ENCODE measurements at places on chromosomes 2 and 18.
A peak's percentile ranks its signal among the peaks of the same experiment; 100 is the strongest.

- no peak for DNase-seq
These were observed 359.1 kb upstream of the SPRED2 start for GRCh38 chr2:65791404-65791975.

- DNase-seq = no peak
These were observed 407.9 kb downstream of the HRH4 start for GRCh38 chr18:24868311-24868710.

- DNase-seq = no peak
These were observed 29.8 kb downstream of the TMEM87B start for GRCh38 chr2:112084689-112085374.

- DNase-seq = no peak
These were observed 23.9 kb downstream of the RBKS start for GRCh38 chr2:27866237-27866636.

- DNase-seq = peak; percentile 56
These were observed 272.6 kb upstream of the ERBB4 start for GRCh38 chr2:212811036-212811805.

DNA sequence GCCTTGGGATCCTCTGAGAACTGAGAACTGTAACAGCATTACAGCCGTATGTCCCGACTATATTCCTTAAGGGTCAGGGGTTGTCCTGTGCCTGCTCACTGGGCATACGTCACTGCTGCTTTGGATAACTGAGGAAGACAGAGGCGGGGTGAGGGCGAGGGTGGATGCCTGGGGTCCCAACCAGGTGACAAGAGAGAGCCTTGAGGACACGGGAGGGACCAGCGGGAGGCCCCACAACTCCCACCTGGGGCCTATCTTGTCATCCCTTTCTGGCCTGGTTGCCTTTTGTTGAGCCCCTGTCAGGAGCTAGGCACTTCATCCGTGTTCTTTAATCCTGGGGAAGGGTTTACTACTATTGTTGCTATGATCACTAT lies 28.8 kb downstream of the INPP5D start:
- DNase-seq = no peak

DNA sequence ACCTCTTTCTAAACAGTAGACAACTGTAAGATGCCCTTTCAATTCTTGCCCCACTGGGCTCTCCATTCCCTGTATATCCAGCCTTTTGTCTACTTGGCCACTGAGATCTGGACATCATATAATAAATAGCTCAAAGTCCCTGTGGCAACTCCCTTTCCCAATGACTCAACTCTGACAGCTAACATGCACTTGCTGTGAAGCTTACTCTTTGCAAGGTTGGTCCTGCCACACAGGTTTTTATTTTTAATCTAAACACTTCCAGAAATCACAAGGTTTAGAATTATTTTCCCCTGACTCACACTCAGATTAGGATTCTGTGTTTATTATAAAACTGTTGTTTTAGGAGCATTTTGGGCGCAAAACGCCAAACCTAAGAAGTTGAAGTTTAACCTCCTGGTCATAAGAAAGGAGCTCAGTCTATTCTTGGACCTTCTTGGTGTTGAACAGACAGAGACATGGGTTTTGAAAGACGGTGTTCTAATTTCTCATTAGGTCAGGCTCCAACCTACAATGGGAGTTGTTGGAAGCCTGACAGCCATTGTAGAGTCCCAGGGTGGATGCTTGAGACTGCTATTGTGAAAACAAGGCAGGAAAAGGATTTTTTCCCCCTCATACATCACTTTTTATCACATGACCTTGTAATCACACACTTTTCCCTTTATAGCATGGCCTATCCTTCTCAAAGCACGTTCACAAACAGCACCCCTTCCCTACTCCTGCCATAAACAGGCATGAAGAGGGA lies 124.7 kb upstream of the SERPINE2 start:
- no peak for DNase-seq

DNA sequence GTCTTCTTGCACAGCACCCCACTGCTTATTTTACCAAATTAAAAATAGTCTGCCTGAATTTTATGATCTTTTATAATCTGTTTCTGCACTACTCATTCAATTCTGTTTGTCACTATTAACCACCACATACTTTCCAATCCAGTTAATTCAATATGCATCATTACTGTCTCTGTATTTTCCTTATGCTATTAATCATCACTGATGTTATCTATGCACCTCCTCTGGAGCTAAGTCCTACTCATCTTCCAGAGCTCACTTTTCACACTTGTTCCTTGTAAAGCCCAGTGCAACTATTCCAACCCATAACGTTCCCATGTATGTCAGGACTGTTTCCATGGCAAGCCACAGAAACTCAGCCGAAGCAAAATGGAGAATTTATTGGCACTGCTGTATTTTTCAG lies 713.6 kb downstream of the PLCL1 start:
- DNase-seq = no peak

GRCh38 chr2:32963941-32964340 lies 17.2 kb downstream of the LTBP1 start:
- DNase-seq = no peak

- no peak for DNase-seq
These were observed 28.1 kb downstream of the PIK3C3 start for GRCh38 chr18:41982942-41983660.

Measured in GM04503 (cell line).